AG10803 (cell line): ENCODE measurements at places on chromosomes 5 and 9.
A peak's percentile ranks its signal among the peaks of the same experiment; 100 is the strongest.

GRCh38 chr5:456351-457194 is 13.6 kb downstream of the EXOC3 start:
- no peak for DNase-seq

GRCh38 chr5:79423296-79423695 is 90.6 kb downstream of the HOMER1 start:
- peak; percentile 21 for DNase-seq

- DNase-seq = no peak
These were observed 12.0 kb upstream of the THG1L start for GRCh38 chr5:157719245-157719644.

DNA sequence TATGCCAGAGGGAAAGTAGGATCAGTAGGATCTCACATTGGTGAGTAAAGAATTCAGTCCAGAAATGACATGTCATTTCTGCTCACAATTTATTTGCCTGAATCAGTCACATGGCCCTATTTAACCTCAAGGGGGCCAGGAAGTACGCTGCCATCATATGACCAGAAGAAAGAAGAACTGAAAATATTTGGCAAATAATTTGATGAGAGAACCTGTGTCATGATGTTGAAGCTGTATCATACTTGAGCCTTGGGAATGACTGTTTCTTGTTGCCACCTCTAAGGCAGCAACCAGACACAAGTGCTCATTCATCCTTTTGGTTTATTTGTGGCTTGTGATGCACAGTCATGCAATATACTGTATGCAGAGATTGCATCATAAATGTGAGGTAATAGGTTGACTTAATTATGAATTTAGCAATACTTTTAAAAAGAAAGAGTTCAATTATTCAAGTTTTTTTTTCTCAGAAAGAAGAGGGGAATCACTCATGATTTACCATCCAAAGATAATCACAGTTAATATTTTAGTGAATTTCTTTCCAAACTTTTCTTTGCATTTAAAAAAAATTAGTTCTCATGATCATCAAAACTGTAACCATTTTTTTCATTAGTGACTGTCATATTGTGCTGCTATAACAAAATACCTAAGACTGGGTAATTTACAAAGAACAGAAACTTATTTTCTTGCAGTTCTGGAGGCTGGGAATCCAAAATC is 8.2 kb upstream of the ZFYVE16 start:
- DNase-seq = peak; percentile 79

GRCh38 chr5:10660720-10661387 is 97.0 kb downstream of the ANKRD33B start:
- DNase-seq = no peak

DNA sequence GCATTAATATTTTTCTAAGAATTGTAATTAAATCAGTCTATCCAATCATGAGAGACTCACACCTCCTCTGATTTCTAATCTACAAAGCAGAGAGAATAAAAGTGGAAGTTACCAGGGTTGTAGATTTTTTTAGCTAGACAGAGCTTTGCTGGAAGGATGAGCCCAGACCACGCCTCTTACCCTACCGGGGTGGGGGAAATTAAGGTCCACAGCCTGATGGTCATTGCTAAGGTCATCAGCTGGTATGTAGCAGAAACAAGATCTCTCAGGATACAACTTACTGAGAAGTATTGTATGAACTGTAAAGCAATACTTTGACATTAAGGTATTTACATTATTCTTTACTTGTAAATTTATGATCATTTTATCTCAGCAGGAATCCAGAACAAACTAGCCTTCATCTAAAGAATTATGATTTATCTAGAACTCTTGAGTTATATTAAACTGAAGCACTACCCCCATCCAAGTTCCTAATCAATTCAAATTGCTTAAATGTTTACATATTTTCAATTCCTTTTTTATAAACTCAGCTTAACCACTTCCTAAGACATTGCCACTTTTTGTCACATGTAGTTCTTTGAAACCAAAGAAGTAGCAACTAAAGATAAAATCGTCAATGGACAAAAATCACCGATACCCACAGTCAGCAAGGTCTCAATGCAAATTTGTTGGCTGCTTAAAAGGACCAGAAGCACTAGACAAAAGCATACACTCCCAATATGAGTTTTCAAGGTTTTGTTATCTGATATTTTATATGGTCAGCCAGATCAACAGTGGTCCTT is 225.8 kb upstream of the DAPK1 start:
- DNase-seq = peak; percentile 76

GRCh38 chr5:171757853-171758535 is 27.6 kb upstream of the SMIM23 start:
- DNase-seq = peak; percentile 72

- no peak for DNase-seq
These were observed 364 bp upstream of the SFXN1 start for GRCh38 chr5:175478008-175478383.

DNA sequence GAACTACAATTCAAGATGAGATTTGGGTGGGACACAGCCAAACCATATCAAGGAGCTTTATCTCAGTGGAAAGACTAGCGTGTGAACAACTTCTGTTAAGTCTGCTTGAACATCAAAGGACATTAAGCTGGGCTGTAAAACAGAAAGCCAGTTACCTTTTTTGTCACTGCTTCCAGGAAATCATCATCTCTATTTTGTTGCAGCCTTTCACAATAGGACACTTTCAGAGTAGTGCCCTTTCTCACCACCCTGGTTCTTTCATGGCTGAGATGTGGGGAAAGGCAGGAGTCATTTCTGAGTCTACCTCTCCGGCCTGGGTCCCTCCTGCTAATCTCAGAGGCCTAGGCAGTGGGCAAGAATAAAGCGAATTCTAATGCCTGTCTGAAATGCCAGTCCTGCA is 96.2 kb upstream of the PPP1R2B start:
- no peak for DNase-seq

DNA sequence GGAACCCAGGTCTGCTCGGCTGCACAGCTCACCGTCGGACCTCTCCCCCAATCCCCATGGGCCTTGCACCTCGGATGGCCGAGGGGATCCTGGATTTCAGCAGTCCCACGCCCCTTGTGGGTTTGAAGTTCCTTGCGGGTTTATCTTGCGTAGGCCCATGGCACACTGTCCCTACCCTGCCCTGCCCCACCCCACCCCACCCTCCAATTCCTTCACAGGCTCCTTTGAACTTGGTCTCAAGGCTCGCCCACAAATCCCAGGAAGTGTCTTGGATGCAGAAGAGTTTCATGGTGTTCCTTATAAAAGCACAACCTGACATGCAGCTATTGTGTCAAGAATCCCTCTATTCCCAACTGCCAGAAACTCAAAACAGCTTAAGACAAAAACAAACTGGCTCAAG is 11.2 kb upstream of the SMIM23 start:
- no peak for DNase-seq

GRCh38 chr9:13023498-13023897 is 248.7 kb downstream of the LURAP1L start:
- DNase-seq = no peak

DNA sequence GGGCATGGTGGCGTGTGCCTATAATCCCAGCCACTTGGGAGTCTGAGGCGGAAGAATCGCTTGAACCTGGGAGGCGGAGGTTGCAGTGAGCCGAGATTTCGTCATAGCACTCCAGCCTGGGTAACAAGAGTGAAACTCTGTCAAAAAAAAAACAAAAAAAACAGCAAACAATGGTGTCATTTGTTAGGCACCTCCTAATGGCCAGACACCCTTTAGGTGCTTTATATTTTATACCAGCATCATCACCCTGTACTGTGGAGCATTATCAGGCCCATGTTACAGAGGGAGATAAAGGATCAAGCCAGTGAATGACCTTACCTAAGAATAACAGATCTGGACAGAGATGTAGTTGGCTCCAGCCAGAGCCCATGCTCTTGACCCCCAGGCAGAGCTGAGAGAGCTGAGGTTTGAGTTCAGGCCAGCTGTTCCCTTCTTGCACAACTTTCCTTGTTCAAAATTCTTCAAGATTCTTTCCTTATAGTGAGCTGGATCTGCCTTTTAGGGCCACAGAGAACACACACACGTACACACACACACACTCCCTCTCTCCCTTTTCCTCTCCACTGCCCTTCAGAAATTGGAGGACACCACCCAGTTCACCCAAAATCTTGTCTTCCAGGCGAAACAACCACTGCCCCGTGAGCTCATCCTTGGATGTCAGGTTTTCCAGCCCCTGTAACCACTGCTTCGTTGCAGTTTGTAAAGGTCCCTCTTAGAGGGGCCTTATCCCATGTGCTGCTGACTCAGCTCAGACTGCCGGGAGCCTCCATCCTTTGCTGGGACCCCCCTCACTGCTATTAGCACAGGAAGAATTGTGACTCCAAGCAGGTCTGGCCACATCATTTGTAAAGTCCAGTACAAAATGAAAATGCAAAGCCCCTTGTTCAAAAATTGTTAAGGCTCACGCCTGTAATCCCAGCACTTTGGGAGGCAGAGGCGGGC is 10.4 kb upstream of the PTGES start:
- DNase-seq = peak; percentile 86
